Right lobe of liver (tissue), 6 donors: ENCODE measurements at places on chromosomes 11 and 22. TPM values are rescaled to one million over a fixed set of nuclear protein-coding genes. Genes with fewer than 3 reads are reported as not detected.

Gene NEAT1
- 654 TPM for total RNA-seq

Gene IGLL1
- not detected for total RNA-seq

Gene PKNOX2
- 0.12 TPM for total RNA-seq

DNA sequence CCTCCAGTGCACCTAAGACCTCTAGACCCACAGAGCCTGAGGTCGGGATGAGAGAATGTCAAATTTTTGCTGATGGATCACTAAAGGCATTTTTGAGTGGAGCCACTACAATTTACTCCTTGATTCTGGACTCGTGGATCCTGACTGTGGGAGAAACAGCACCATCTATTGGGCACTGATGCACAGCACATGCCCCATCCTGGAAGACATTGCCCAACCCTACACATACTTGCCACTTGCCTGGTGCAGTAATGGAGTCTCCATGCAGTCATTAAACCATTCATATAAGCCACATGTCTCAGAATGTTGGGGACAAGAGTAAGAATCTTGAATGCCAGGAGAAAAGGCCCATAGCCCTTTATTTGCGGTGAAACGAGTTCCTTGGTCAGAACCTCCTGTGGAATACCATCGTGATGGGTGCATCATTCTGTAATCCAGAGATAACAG, 103.9 kb downstream of the GGTLC2 start:
- no peaks in the 10 kb centered on the region for H3K36me3 ChIP-seq
- H3K4me3 ChIP-seq: no peak overlapping the region
- no peak for DNase-seq
- H3K27ac ChIP-seq: no peak overlapping the region

Gene HBB
- 356 TPM for total RNA-seq

GRCh38 chr11:9858218-9858617, 194.3 kb downstream of the SWAP70 start:
- no peaks in the 10 kb centered on the region for H3K27me3 ChIP-seq
- H3K27ac ChIP-seq: no peak overlapping the region
- H3K4me1 ChIP-seq: no peaks in the 10 kb centered on the region

- H3K36me3 ChIP-seq: no peaks in the 10 kb centered on the region
- DNase-seq: no peak
- no peak overlapping the region for H3K4me3 ChIP-seq
- H3K4me1 ChIP-seq: no peaks in the 10 kb centered on the region
- H3K27ac ChIP-seq: no peak overlapping the region
Observed at GRCh38 chr11:28104984-28105383, 3.0 kb downstream of the KIF18A start.

DNA sequence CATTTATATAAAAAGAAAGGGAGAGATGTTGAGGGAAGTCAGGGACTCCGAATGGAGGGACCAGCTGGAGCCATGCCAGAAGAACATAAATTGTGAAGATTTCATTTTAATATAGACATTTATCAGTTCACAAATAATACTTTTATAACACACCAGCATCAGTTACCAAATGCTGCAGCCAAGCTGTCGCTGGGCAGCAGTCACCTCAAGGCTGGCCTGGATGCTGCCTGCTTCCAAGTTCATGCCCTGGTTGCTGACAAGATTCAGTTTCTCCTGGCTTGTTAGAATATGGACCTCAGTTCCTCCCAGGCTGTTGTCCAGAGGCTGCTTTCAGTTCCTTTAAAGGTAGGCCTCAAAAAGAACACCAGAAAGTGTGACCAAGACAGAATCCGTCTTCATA, 30.8 kb upstream of the ALDH3B2 start:
- DNase-seq: no peak
- H3K4me3 ChIP-seq: no peak overlapping the region
- no peak overlapping the region for H3K27ac ChIP-seq
- no peaks in the 10 kb centered on the region for H3K36me3 ChIP-seq
- H3K27me3 ChIP-seq: no peaks in the 10 kb centered on the region

- no peak for DNase-seq
- H3K27ac ChIP-seq: no peak overlapping the region
- no peaks in the 10 kb centered on the region for H3K36me3 ChIP-seq
- no peaks in the 10 kb centered on the region for H3K27me3 ChIP-seq
- H3K4me3 ChIP-seq: no peak overlapping the region
Observed at GRCh38 chr11:43735961-43736360, 55.4 kb downstream of the HSD17B12 start.

Gene OR51B4
- not detected for total RNA-seq

GRCh38 chr11:15845261-15845660, 511.1 kb downstream of the SOX6 start:
- H3K36me3 ChIP-seq: no peaks in the 10 kb centered on the region
- H3K27me3 ChIP-seq: no peaks in the 10 kb centered on the region
- DNase-seq: no peak
- no peak overlapping the region for H3K27ac ChIP-seq
- no peak overlapping the region for H3K4me3 ChIP-seq

- H3K36me3 ChIP-seq: no peaks in the 10 kb centered on the region
- H3K4me1 ChIP-seq: no peaks in the 10 kb centered on the region
- no peak for DNase-seq
- no peak overlapping the region for H3K4me3 ChIP-seq
- no peak overlapping the region for H3K27ac ChIP-seq
Observed at GRCh38 chr22:24326266-24326665, 55.6 kb downstream of the SPECC1L start.
